Dermis microvascular lymphatic vessel endothelial cell (primary cell): ENCODE measurements at places on chromosomes 5 and 9. TPM values are rescaled to one million over a fixed set of nuclear protein-coding genes. Genes with fewer than 3 reads are reported as not detected.

GRCh38 chr9:131635285-131635684, 90.0 kb downstream of the PRRT1B start:
- peak; percentile 87 for DNase-seq

DNA sequence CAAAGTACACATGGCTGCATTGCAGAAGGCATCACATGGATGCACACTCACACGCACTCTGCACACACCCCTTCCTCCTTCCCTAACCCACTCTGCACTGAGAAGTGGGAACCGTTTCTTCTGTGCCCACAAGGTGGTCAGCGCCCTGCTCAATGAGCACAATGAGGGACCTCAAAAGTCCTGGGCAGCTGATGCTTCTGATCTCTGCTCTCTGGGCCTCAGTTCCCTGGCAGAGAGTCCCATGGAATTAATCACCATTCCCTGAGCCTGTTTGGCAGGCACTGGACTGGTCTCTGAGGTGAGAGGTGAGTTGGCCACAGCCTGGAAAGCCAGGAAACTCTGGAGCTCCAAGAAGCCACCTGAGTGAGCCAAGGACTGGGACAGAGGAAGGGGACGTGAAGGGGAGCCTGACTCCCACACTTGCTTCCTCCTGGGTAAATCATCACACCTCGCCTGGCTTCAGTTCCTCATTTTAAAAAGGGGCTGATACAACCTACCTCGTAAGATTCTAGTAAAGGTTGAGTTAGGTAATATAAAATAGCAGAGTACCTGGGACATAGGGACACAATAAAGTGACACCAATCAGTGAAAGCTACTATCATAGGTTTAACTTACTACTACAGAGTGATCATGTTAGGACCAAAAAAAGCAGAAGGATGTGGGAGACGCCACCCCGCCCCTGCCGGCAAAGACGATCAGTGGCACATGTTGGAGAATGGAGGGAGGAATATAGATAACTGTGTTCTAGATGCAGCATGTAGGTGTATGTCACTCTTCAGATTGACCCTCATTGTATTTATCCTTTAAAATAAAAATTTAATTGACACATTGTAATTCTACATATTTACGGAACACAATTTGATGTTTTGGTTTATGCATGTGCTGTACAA, 21.1 kb upstream of the IGFBPL1 start:
- DNase-seq = no peak

DNA sequence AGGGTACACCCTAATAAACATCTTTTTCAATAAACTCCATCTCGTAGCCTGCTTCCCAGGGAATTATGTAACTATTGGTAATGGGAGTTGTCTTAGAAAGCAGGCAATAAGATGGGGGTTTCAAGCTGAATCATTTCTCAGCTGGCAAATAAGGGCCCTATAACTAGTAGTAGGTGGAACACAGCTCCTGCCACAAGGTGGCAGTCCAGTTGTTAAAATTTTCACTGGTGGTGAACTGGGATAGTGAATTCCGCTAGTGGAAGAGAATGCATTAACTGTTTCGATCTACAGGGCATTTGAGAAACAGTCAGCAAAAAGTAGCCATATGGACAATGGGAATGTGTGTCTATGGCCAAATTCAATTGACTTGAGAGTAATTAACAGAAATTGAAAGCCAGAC, 27.7 kb downstream of the PCDHB15 start:
- no peak for DNase-seq

DNA sequence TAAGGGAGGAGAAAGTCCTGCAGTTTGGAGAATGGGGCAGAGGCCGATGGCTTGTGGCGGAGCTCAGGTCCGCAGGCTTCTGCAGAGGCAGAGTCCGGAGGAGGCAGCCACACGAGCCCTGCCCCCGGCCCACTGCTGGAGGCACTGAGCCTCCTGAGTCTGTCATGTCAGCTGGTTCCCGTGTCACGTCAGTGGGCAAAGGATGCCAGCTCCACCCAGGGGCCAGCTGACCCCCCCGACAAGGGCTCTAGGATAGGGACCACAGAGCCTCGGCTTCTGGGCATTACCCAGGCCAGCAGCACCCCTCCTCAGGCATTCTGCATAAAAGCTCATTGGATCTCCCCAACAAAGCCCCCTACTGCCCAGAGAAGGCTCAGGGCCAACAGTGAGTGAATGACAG, 8.5 kb downstream of the SH3PXD2B start:
- no peak for DNase-seq

- peak; percentile 83 for DNase-seq
These were observed 118.8 kb upstream of the RPS23 start for GRCh38 chr5:82396871-82397514.

DNA sequence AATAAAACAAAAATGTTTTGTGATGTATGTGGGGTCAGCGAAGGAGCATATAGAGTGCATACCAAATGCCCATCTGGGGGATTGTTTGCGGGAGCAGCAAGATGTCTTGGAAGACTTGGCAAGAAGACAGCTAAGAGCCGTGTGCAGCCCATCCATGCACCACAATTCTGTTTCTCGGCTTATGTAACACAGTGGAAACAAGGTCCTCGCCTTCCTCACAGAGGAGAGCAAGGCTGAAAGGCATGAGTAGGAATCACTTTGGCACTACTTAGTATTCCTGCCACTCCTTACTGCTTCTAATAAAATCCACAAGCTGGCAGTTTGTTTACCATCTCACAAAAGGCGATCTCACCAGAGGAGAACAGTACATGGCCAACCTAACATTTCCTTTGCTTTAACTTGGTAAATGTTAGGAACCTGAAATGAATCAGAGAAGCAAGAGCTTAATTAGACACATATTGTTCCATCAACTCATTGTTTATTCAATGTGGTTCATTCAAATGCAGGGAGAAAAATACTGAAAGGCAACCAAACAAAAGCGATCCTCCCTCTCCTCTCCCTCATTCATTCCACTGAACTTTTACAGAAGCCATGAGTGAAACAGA, 648.1 kb downstream of the ACTL7B start:
- no peak for DNase-seq

DNA sequence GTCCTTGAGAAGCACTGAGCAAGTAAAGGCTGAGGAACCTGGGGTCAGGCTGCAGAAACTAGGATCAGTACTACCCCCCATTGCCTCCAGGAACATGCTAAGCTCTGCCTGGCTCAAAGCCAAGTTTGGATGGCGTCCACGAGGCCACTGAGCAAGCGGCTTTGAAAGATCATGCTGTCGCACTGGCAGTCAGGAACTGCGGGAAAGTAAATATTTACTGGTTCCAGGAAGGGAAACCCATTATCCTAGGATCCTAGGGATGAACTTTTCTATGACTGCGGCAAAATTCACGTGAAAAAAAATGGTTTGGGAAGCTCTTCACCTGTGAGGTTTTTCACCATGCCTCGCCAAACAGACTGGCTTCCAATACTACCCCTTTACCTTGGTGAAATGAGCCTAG, 75.3 kb upstream of the PJA2 start:
- peak; percentile 86 for DNase-seq

GRCh38 chr5:97338729-97339128, 155.7 kb upstream of the RIOK2 start:
- no peak for DNase-seq

GRCh38 chr9:125959951-125960619, 212.9 kb downstream of the PBX3 start:
- no peak for DNase-seq

DNA sequence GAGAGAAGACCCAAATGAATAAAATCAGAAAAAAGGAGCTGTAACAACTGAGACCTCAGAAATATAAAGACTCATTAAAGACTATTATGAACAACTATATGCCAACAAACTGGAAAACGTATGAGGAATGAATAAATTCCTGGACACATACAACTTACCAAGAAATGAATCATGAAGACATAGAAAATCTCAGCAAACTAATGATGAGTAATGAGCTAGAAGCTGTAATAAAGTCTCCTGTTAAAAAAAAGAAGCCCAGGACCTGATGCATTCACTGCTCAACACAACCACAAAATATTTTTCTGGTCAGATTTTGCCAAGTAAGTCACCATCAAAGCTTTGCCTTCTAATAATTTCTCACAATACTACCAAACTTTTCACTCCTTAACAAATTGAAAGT, 666.7 kb downstream of the LRRC70 start:
- DNase-seq = no peak

DNA sequence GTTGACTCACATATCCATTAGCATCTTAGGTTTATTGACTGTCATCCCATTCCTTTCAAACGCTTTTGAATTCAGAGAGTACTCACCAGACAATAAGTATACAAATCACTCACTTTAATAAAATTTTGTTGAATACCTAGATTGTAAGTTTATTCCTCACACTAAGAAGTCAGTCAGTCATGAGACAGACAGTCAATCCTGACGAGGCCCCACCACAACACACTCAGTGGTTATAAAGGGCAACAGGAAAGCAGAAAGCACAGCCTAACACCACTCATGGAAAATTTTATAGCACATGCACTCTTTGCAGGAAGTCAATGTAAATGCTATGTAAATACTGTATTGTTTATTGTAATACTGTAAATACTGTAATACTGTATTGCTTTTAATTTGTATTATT, 176.3 kb upstream of the PTGER4 start:
- DNase-seq = peak; percentile 20

DNA sequence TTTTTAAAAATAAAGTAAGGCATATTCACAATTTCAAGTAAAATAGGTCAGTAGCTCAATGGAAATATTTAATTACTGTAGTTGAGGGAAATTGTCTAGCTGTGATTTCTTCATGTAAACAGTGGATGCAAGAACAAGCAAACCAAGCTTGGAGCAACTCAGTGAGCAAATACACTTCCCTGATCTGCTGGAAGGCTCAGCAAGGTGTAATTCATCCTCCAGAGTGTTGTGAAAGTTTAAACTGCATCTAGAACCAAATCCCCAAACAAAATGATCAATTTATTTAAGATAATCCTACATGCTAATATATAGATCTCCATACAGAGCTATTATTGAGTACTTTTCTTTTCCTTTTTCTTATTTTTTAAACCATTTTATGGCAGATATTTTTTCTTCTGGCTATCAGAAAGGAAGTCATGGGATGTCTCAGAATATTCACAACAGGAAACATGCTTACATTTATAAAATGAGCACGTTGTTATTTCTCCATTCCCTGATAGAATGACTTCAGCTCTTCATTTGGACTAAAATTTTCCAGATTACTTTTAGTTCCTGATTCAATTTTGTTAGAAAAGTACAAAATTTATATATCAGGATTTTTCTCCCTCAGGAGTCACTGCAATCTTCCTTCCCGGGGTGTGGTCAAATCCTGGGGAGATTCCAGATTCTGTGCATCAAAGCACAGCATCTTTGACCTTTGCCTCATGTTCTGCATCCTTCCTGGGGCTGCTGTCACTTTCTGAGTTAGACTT, 219.2 kb upstream of the ELL2 start:
- DNase-seq = no peak

DNA sequence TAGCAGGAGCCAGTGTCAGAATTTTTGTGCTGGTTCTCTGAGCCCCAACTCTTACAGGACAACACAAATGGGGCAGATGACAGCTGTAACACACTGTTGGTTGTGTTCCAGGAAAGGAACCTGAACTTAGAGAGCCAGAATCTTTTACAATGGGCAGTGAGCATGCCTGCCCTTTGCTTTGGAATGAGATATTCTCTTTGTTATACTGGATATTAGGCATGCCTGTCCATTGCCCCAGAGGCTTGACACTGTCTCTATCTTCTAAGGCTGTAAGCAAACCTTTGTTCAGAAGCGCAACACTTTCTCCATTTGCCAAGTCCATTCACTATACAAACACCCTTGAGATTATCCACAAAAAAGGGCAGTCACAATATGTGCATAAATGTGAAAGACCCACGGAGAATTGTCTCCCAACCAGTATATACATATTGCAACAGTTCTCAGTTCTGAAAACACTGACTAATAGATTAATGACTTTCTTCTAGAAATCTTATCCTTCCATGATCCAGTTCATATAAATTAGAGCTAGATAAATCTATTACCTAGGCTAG, 26.3 kb upstream of the CEP120 start:
- DNase-seq = no peak

DNA sequence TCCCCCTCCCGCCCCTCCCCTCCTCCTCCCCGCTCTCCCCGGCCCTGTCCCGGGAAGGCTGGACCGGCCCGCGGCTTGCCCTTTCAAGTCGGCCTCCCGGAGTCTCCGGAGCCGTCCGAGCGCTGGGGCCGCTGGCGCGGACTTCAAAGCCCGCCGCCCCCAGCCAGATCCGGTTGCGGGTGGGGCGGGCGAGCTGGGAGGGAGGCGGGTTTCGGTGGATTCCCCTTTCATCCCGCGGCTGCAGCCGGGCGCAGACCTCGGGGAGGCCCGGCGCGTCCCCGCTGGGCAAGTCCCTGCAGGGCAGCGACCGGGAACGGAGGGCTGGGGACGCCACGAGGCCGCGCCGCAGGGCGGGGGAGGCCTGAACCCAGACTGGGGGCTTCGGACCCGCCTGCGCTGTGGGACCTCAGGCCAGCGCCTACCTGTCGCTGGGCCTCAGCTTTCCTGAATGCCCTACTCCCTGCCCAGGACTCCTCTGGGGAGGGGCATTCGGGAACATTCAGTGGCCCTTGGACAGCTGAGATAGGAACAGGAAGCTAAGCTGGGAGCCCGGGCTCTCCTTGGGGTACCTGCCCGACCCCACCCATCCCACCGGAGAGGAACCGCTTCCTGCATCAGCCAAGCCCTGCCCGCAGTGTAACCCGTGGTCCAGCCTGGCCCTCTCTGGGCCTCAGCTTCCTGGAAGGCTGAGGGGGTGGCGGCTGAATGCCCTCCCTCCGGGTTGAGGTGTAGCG, 23.4 kb downstream of the C9orf50 start:
- DNase-seq = peak; percentile 50

DNA sequence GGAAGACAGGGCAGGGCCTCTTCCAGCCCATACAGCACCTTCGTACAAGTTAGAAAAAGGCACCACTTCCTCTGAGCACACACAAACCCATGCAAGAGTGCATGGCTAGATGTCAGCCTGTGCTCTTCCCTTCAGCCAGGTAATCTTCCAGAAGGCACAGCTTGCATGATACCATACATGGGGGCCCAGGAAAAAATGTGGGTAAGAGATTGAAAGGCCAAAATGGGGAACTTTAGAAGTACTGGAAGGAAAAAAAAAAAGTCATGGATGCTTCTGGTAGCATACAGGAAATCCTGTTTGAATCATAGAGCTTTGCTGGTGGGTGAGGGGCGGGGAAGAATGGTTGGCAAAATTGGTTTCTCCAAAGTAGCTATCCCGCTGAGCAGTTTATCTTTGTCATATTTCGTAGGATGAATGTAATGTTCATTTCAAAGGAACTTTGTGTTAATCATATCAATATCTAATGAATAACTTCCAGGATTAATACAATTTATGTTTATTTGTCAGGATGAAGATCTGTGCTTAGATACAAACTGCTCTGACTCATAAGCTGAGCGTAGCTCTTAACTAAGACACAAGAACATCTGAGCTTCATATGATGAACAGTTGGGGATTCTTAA, 78.2 kb upstream of the MAP3K1 start:
- peak; percentile 31 for DNase-seq

- no peak for DNase-seq
These were observed 115.8 kb upstream of the FBXL7 start for GRCh38 chr5:15384176-15384575.

KIAA1958 gene
- total RNA-seq = 1.0 and 2.4 TPM in 2 replicates
